ENCODE measurements at places on chromosomes 6 and 20.
A peak's percentile ranks its signal among the peaks of the same experiment; 100 is the strongest.

- no peak for DNase-seq
Observed at GRCh38 chr20:57211908-57212533, 54.4 kb downstream of the BMP7 start.

GRCh38 chr20:44196271-44196670 is 9.3 kb upstream of the JPH2 start:
- DNase-seq: peak; percentile 56

- DNase-seq: no peak
Observed at GRCh38 chr6:90039911-90040310, 145.6 kb downstream of the GJA10 start.

DNA sequence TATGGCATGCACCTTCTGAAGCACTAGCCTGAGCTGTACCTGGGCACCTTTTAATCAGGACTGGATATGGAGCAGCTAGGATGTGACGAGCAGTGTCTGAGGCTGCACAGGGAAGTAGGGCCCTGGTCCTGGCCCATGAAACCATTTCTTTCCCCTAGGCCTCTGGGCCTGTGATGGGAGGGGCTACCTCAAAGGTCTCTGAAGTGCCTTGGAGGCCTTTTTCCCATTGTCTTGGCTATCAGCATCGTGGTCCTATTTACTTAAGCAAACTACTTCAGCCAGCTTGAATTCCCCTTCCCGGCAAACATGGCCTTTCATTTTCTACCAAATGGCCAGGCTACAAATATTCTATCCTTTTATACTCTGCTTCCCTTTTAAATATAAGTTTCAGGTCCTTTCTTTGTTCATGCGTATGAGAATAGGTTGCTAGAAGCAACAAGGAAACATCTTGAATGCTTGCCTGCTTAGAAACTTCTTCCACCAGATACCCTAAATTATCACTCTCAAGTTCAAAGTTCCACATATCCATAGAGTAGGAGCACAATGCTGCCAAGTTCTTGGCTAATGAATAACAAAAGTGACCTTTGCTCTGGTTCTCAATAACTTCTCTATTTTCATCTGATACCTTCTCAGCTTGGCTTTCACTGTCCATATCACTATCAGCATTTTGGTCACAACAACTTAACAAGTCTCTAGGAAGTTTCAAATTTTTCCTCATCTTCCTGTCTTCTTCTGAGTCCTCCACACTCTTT is 673.1 kb downstream of the HTR1B start:
- DNase-seq: no peak

DNA sequence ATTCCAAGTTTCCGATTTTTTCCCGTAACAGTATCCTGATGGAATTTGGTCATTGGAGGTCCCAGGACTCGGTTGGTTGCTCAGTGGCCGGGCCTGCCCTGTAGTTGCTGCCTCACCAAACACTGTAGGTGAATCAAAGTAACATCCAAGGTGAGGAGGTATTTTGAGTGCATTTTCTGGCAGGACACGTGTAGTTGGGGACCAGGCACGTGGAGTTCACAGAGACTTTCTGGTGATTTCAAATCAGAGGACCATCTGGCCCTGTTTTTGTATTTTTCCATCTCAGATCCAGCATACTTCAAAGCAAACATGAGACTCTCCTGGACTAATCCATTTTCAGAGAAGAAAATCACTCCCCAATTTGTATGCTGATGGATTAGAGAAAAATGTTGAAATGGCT is 9.9 kb upstream of the DTD1 start:
- no peak for DNase-seq

GRCh38 chr6:34520645-34521462 is 35.3 kb downstream of the SPDEF start:
- DNase-seq: no peak

- DNase-seq: no peak
Observed at GRCh38 chr6:44388135-44388487, 605 bp downstream of the CDC5L start.

DNA sequence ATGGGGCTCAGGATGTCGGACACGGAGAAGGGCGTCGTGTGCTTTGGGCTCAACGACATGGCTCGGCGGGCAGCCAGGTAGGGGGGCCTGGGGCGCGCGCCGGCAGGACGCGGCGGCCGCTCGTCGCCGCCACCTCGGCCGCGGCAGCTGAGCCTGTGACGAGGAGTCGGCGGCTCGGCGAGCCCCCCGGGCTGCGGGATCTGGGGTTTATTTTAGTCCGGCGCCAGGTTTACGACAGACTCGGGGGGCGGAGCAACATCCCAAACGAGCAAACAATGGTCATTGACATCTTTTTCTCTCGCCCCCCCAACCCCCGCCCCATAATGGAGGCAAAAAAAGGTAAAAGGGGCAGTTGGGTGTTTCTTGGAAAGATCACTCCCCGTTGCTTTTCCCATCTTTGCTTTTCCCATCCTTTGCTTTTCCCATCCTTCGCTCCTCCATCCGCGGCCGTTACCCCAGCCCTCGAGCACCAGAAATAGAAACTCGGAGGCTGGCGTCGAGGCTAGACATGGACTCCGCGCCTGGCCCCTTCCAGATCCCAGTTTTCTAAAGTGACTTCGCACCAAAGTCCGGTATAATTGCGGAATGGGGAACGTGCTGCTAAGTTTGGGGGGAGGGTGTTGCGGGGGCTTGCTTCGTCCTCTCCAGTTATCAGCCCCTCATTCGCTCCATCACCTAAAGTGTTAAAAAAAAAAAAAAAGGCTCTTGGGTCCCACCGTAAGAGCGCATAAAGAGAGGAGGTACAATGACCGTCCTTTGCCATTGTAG is at the start of gene NKX2-4:
Gene NKX2-4, minus strand, starts transcription at position 186 of the 768 bp plus-strand sequence. Its CDS starts 127 bp downstream, at position 59.
- DNase-seq: no peak

DNA sequence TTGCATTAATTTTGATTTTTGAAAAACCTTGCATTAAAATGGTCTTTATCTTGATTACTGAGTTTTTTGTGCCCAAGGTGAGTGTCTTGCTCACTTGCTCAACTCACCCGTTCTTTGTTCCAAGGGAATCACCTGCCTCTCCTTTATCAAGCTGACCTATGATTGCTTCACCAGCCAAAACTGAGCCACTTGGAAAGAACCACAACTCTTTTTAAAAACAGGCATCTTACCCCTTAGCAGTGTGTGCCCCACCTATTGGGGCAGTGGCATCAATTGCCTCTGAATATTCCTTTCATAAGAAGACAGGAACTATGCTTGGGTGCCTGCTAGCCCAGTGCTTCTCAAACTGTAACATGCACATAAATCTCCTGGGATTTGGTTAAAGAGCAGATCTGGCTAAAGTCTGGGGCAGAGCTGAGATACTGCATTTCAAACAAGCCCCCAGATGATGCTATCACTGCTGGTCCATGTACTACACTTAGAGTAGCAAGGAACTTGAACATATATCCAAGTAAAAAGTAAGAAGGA is 3.3 kb upstream of the STK38 start:
- no peak for DNase-seq

DNA sequence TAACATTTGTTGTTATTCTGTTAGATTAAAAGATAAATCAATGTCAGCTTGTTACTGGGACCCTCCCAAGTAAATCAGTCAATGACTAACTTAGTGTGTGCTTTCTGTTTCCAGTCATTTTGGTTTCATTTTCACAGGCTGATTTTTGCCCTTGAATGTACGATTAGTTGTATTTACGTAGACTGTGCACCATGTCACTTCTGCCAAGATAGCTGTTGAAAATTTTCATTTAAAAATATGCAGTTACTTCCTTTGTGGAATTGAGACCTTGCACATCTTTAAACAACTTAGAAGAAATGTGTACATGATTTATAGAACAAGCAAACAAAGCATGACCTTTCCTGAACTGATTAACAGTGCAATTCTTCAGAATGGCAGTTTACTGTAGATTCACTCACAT is 944.8 kb upstream of the CITED2 start:
- DNase-seq: no peak

- peak; percentile 13 for DNase-seq
Observed at GRCh38 chr6:132790450-132790849, 8.0 kb downstream of the SLC18B1 start.

Data from hematopoietic multipotent progenitor cell (in vitro differentiated cells).